RWPE1 (cell line): ENCODE measurements at places on chromosomes 7 and 10.

DNA sequence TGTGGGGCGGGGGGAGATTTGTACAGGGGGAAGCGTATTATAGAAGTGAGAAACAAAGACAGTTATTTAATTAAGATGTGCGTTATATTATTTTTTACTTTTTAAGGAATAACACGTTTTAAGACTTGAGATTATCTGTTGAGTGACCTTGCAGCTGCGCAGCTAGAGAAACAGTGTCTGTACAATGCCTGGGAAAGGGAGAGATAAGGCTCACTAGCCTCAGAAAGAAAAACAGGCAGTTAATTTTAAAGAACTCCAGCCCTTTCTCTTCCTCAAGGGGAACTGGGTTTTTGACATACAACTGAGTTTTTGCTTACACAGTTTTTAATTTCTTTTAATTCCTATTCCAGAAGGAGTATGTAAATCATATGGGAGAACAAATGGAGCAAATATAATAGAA lies 50.7 kb downstream of the LMBR1 start:
- no peak for DNase-seq

DNA sequence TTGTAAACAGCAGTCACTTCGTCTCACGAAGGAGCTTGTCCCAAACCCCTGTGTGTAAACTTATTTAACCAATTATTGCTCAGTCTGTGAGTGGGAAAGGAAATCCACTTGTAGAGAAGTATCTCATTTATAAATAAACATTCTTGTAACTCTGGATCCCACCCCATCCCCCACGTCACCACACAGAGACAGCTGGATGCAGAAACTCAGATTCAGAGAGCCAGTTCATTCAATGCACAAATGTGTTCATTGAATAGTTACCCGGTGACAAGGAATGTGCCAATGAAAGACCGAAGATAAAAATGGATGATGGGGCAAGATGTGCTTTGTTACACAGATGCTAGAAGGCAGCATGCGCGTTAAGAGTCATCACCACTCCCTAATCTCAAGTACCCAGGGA lies 8.3 kb upstream of the OCM start:
- DNase-seq: no peak

DNA sequence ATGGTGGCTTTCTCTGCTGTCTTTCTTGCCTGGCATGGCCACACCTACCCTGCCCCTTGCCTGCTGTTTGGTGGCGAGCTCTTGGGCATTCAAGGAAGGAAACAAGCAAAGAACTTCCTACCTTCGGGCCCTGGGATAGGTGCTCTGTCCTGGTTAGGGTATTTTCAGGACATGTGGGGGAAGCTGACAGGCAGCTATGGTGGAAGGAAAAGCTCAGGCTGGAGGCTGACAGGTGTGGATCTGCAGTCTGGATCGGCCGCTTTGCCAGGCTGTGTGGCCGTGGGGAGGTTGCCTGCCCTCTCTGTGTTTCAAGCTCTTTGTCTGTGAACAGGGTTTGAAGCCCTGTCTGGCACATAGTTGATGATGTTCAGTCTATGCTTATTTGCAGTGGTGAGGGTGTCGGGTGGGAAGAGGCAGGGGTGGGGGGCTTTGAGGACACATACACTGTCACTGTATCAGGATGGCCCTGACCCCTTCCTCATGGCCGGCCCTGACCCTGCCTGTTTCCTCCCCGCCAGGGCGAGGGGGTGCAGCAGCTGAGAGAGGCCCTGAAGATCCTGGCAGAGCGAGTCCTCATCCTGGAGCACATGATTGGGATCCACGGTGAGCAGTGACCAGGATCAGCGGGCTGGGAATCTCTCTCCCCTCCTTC lies 73.7 kb downstream of the MYL10 start:
- no peak for DNase-seq

GRCh38 chr7:3899559-3899991 lies 598.5 kb downstream of the SDK1 start:
- no peak for DNase-seq

- no peak for DNase-seq
Observed at GRCh38 chr7:5694912-5695726, 86.3 kb downstream of the RNF216 start.

GRCh38 chr10:78531088-78531487 lies 497.4 kb downstream of the RPS24 start:
- DNase-seq: no peak

DNA sequence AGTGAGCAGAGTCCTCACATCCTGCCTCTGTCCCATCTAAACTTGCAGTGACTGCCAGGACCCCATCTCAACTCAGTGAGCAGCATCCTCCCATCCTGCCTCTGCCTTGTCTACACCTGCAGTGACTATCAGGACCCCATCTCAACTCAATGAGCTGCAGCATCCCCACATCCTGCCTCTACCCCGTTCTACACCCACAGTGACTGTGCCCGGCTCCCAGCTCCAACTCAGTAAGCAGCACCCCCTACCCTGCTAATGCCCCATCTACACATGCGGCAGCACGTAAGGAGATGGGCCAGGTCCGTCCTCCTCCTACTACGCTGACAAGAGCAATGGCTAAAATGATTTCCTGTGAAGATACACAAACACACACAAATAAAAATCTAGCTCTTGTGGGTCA lies 65.5 kb downstream of the TNS3 start:
- DNase-seq: no peak

DNA sequence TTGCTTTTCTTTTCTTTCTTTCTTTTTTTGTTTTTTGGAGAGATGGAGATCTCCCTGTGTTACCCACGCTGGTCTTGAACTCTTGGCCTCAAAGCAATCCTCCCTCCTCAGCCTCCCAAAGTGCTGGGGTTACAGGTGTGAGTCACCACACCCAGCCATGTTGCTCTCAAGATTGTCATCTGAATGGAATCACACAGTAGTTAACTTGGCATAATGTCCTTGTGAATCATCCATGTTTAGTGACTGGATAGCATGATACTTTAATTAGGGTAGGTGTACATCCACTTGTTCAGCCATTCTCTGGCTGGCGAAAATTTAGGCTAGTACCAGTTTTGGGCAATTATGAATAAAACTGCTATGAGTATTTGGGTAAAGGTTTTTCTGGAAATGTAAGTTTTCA lies 15.4 kb upstream of the GRB10 start:
- no peak for DNase-seq

- no peak for DNase-seq
Observed at GRCh38 chr7:33061282-33061937, 1.2 kb downstream of the NT5C3A start.

DNA sequence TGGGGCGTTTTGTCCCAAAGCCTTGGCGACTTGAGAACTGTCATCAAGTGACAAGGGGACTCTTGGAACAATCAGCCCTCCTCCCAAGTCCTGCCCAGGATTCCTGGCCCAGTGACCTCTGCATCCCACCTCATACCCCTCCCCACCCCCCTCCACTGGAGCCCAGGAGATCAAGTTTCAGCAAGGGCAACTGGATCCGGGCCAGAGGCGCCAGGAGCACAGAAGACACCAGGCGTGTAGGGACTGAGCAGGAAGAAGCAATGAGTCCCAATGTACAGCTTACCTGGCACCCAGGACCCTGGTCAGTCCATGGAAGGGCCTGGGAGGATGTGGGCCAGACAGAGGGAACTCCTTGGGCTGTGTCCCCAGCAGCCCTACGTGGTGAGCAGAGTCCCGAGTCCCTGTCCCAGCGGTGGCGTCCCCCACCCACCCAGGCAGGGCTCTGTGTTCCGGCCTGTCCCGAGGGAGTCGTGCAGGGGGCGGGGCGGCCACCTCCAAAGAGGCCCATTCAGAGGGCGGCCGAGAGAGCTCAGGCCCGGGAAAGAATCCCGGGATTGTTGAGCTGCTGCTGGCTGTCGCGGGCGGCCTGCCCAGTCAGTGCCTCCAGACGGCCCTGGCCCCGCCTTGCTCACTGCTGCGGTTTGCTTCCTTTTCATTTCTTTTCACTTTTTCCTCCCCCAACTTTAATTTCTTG lies 254.1 kb downstream of the TNS3 start:
- DNase-seq: peak; percentile 72

GRCh38 chr7:74501298-74501697 lies 47.6 kb downstream of the GTF2IRD1 start:
- DNase-seq: no peak

- no peak for DNase-seq
Observed at GRCh38 chr7:81884817-81885216, 115.0 kb upstream of the HGF start.

DNA sequence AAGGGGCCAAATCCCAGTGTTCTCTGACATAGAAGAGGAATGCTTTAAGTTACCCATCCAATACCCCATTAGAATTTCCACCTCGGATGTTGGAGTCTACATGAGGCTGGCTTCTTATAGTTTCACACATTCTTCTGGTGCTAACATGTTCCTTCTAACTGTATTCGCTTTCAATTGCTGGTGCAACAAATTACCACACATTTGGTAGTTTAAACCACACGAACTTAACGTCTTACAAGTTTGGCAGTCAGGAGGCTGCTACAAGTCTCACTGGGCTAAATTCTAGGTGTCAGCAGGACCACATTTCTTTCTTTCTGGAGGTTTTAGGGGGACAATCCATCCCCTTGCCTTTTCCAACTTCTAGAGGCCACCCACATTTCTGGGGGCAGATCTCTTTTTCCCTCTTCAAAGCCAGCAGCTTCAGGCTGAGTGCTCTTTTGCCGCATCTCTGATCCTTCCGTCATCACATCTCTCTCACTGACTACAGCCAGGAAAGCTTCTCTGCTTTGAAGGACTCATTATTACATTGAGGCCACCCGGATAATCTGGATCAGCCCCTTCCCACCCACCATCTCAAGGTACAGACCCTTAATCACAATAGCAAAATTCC lies 5.1 kb upstream of the MACC1 start:
- no peak for DNase-seq

GRCh38 chr7:25565002-25565401 lies 336.7 kb upstream of the NPVF start:
- DNase-seq: no peak

GRCh38 chr7:158541346-158542010 lies 46.1 kb downstream of the PTPRN2 start:
- DNase-seq: no peak

GRCh38 chr7:90178679-90179278 lies 24.5 kb downstream of the STEAP1 start:
- peak; percentile 62 for DNase-seq

- DNase-seq: no peak
Observed at GRCh38 chr7:87797395-87797794, 78.8 kb downstream of the SLC25A40 start.

DNA sequence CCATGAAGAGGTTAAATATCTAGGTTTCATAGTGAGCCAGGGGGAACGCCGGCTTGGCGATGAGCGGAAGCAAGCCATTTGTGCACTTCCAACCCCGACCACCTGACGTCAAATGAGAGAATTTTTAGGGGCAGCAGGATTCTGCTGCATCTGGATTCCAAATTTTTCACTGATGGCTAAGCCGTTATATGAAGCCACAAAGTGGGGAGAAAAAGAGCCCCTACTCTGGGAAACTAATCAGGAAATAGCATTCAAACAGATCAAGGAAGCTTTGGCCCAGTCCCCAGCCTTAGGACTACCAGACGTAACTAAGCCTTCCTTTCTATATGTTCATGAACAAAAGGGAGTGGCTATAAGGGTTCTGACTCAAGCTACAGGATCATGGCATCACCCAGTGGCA lies 12.9 kb upstream of the ADCK2 start:
- DNase-seq: no peak

DNA sequence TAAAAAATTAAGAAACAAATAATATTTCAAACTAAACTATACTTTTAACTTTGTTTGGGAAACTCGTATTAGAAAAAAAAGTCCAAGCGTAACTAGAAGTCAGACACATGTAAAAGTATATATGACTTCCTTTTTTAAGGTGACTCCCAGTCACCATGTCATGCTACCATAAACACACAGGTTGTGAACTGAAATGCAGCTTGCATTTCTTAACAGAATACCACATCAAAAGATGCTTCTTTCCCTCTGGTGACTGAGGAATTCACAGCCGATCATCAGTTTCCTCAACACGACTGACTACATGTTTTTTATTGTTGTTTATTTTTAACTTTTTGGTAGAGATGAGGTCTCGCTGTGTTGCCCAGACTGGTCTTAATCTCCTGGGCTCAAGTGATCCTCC lies 445.0 kb downstream of the PARD3 start:
- no peak for DNase-seq

DNA sequence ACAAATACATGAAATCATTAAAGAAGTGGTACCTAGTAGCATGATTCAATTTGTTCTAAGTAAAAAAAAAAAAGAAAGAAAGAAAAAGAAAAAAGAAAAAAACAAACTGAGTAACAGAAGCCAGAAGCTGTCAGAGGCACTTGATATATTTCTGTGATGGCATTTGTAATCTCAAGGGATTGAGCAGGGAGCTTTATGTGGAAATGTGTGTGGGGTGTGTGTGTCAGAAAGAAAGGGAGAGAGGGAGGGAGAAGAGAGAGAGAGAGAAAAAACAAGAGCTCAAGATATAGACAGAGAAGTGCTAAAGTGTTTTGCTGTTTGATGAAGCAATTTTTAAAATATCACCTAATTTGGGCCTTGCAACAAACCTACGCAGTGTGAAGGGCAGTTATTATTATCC lies 357.6 kb upstream of the PCDH15 start:
- no peak for DNase-seq

- DNase-seq: no peak
Observed at GRCh38 chr10:111446966-111447365, 370.1 kb downstream of the ADRA2A start.

DNA sequence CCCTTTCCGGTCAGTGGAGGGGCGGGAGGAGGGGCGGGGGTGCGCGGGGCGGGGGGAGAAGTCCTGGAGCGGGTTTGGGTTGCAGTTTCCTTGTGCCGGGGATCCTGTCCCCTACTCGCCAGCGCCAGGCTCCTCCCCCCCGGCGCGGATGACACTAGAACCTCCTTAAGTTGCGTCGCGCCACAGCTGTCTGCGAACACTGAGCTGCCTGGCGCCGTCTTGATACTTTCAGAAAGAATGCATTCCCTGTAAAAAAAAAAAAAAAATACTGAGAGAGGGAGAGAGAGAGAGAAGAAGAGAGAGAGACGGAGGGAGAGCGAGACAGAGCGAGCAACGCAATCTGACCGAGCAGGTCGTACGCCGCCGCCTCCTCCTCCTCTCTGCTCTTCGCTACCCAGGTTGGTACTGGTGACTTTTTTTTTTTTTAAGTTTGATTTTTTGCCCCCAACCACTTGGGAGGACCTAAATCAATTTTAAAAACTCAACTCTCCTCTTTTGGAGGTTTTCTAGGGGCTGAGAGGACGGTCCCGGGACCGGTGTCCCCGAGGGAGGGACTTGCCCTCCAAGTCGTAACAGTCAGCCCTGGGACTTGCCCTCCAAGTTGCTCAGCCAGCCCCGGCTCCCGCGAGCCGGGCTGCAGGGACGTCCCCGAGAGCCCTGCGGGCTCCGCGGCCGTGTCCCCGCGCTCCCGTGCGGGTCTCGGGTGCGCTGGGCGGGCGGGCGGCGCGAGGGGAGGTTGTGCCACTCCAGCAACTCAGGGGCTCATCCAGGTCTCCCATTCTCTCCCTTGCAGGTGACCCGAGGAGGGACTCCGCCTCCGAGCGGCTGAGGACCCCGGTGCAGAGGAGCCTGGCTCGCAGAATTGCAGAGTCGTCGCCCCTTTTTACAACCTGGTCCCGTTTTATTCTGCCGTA lies at the start of gene GATA3:
TSS of gene GATA3 (plus strand) at position 195 of the 914 bp plus-strand sequence. CDS start 968 bp downstream, outside the sequence.
- peak; percentile 55 for DNase-seq

GRCh38 chr10:122112625-122113160 lies 123.7 kb downstream of the TACC2 start:
- peak; percentile 93 for DNase-seq

GRCh38 chr7:139254281-139254680 lies 23.2 kb downstream of the UBN2 start:
- DNase-seq: no peak

GRCh38 chr7:13603661-13604060 lies 385.8 kb downstream of the ETV1 start:
- DNase-seq: peak; percentile 19
